ENCODE measurements at places on chromosomes 5 and 9.

DNA sequence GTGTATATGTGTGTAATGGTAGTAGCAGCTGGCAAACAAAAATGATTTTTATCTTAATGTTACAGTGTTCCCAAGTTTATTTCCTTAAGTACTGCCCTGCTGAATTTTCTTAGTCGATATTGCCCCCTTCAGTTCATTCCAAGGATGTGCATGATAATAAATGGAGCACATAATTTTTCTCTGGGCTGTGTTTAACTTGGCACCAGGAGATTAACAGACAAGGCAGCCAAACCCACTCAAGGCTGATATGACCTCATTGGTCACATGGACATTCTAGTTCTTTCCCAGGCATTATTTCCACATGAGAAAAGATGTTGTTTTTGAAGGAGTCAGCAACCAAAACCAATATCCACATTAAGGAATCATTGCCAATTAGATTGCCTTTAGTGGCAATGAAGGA is 61.8 kb downstream of the COX7C start:
- no peak for DNase-seq

DNA sequence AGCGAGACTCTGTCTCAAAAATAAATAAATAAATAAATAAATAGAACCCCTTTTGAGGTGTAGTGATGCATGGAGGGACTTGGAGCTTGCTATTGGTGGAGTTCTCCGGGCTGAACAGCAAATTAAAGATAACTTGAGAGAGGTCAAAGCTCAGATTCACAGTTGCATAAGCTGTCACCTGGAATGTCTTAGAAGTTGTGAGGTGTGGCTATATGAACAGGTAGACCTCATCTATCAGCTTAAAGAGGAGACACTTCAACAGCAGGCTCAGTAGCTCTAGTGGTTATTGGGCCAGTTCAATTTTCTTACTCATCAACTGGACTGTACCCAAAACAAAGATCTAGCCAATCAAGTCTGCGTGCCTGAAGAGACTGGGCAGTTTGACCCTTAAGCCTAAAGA is 11.7 kb upstream of the STING1 start:
- no peak for DNase-seq

DNA sequence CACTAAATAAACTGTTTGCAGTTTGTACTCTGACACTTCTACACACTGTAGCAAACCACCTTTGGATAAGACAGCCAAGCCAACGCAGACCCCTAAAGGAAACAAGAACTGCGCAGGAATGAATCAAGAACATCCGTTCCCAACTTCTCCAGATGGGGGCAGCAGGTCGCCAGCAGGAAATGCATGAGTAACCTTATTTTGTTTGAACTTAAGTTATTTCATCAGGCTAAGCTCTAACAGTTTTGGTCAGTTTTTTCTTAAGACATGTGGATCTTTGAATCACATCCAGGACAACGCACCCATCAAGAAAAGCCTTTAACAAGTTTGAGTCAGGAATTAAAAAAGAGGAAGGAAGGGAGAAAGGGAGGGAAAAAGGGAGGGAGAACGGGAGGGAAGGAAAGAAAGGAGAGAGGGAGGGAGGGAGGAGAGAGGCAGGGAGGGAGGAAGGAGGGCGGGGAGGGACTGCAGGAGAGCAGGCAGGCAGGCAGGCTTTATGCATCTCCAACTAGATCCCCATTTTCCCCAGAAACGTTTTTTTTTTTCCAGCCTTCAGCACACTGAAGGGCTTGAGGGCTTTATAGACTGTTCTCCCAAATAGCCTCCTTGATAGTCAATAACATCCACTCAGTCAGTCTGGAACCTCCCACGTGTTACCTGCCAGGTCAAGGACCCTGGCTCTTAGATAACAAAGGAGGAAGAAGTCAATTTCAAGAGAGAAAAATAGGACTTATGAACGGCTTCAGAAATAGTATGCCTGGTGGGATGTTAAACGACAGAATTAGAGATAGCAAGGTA is 22.2 kb downstream of the BHMT start:
- peak; percentile 7 for DNase-seq

- no peak for DNase-seq
Observed at GRCh38 chr9:128558431-128559310, 6.3 kb downstream of the SPTAN1 start.

GRCh38 chr9:84590706-84591105 is 78.8 kb upstream of the NTRK2 start:
- no peak for DNase-seq

GRCh38 chr9:32255026-32255425 is 129.4 kb upstream of the ACO1 start:
- no peak for DNase-seq

- no peak for DNase-seq
Observed at GRCh38 chr9:89850631-89851325, 246.0 kb downstream of the GADD45G start.

DNA sequence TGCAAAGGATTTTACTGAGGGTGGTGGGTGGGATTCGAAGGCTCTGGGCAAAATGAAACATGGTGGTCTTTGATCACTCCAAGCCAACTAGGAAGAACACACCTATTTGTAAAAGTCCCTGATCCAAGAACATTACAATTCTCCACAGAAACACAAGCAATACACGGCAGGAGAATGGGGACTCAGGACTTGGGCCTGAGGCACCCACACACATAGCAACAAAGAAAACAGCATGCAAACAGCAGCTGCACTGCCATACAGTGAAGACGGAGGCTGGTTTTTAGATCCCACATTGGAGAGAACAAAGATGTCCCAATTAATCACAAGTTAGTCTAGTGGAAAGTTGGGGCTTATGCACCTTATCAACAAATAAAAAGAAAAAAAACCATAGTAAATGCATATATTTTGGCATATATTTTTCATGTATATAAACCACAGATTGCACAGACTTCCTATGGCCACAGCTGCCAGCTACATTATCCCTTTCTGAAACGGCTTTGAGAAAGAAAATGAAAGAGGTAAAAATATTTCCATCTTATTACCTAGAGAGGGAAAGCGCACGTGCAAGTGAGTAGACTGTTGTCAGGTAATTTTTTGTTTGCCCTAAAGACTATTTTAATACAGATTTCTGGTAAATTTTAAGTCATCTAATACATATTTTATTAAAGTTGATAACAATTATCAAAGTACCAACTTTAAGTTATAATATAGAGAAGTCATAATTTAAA is 410.9 kb downstream of the BNC2 start:
- no peak for DNase-seq

DNA sequence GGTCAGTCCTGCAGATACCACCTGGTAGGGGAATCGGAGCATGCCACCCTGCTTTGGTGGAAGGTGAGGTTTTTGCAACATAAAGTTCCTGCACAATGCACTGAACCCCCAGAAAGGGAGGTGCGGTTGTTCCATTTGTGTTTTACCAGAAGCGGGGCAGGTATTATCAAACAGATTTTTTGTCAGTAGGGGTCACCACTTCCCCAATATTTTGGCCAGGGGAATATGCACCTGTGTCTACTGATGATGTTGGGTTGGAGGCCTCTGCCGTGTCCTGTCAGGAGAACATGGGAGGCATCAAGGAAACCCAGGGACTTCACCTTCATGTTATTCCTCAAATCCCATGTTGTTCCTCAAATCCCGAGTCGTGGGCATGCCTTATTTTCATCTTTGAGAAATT is 438.7 kb downstream of the NTRK2 start:
- DNase-seq, result no peak

GRCh38 chr9:33175649-33176325 is 8.7 kb upstream of the B4GALT1 start:
- no peak for DNase-seq

DNA sequence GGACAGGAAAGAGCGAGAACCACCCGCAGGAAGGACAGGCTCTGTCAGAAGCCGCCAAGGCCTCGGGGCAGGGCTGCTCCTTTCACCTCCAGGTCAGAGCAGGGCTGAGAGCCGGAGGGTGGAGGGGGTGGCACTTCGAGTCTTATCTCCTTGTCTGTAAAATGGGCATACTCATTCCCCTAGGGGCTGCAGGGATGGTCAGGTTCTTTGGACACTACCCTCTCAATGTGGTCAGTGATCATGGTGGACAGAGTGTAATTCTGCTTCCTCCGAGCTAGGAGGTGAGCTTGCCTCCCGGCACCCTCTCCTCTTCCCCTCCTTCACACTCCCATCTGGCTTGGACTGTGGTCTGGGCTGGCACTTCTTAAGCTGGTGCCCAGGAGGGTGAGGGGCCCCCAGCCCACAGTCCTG is 39.6 kb downstream of the RGS3 start:
- DNase-seq, result no peak

DNA sequence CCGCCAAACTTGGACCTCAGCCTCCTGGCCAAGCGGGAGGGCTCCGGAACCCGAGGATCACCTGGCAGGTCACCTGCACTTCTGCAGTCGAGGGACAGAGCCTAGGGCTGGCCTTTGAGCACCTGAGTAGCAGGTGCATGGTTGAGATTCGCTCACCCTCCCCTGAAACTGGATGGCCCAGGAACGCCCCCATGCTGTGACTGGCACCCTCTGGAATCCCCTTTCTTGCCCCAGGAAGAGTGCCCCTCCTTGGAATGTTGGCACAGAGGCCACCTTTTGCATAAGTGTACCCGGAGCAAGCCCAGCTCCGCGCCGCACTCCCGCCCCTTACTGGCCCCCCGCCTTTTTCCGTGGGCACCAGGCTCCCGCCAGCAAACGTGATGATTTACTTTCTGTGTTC is 112.5 kb upstream of the IER5L start:
- DNase-seq, result no peak

DNA sequence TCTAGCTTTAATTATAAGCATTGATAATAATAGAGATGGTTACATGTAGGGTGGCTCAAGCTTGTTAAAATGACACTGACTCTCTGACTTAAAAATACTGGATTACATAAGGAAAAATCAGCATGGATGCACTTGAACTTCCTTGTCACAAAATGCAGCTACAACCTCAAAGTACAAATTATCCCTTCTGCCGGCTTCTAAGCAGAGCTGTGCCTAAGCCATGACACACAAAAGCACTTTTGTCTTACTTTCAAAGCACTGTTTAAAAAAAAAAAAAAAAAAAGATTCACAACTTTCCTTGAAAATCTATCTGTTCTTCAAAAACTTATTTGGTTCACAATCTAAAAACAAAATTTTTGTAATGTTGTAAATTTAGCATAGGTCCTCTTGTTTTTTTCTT is 36.4 kb upstream of the ZFAND5 start:
- DNase-seq, result no peak

DNA sequence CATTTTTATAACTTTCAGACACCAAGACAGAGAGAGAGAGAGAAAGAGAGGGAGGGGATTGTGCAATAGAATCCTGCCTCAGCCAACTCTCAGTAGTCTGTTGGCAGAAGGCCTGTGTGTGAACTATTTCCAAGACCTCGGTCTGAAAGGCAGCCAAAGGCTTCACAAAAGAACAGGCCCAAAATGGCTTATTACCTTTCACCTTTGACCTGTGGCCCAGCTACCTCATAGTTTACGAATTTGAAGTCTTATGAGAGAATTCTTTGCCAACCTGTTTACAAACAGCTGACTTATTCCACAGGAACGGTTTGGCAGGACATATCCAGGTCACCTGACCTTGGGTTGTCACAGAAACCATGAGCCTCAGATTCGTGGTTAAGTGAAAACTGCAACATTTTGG is 48.6 kb downstream of the NR2F1-AS1 start:
- no peak for DNase-seq
